Activated T-helper 1 cell treated with anti-CD3 and anti-CD28 coated beads, Interleukin-12 subunit alpha, Interleukin-12 subunit beta, Interleukin-2, Interleukin-4 antibody, amounts not matched to agents 30 ng/mL and 10 ng/mL and 1 ng/mL, durations not matched to agents 14 hours and 24 hours and 36 hours (primary cell): ENCODE measurements at places on chromosomes 5 and 9. TPM values are rescaled to one million over a fixed set of nuclear protein-coding genes. Genes with fewer than 3 reads are reported as not detected.
A peak's percentile ranks its signal among the peaks of the same experiment; 100 is the strongest.

DNA sequence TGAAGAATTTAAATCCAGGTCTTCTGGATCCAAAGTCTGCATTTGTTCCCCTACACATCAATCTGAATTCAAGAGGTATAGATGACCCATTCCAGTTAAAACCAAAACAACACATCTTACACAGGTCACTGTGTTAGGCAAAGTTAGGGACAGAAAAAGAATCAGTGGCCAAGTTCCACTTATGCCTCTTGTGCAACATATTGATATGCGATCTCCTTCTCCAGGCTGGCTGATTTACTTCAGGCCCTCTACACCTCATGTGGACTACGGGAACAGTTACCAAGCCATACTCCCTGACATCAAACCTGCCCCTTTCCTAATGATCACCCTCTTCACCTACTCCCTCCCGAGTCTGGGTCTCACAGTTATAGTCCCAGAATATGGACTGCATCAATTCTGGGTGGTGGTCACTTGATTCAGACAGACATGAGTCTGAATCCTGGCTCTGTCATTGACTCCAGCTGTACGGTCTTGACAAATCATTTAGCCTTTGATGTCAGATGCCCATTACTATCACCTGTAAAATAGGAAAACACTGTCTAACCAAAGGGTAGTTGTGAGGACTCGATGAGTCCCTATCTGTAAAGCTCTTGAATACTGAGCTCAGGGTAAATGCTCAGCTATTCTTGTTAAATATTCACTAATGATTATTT, 26.0 kb downstream of the GOLGA1 start:
- H3K27ac ChIP-seq: no peak overlapping the region
- no peak overlapping the region for H3K4me3 ChIP-seq
- no peaks in the 10 kb centered on the region for H3K27me3 ChIP-seq

DNA sequence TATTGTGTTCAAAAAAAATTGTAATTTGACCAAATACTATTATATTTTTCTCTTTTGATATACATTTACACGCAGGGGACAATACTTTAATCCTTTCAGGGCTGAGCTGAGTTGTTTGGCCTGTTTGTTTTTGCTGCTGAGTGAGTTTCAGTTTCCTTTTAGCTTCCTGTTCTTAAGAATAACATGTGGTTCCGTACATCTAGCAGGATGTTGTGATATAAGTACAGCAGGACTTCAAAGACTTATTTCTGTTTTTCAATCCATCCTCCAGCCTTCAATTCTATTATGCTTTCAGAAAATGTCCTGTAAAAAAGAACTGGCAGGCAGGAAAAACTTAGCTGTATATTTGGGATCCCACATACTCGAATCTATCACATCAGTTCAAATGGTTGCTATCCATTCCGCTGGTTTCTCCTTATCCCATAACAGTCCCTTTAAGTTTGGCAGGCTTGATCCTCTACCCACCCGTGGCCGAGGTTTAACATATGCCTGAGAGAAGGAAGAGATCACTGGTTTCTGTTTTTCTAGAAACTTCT, 1037.3 kb upstream of the ACO1 start:
- H3K4me1 ChIP-seq: peaks cover 37% of the 10 kb centered on the region
- peak overlapping the region; percentile 88 for H3K27ac ChIP-seq
- no peaks in the 10 kb centered on the region for H3K27me3 ChIP-seq
- H3K36me3 ChIP-seq: peaks cover 10% of the 10 kb centered on the region
- peak; percentile 27 for DNase-seq

The ZNF618 gene
- total RNA-seq: 0.07 and 0.16 TPM in 2 replicates

GRCh38 chr9:4296217-4296616, 3.7 kb downstream of the GLIS3 start:
- H3K4me3 ChIP-seq: peak overlapping the region; percentile 95
- DNase-seq: no peak
- peak overlapping the region; percentile 9 for H3K27ac ChIP-seq
- H3K4me1 ChIP-seq: peaks cover 38% of the 10 kb centered on the region
- peaks cover 7% of the 10 kb centered on the region for H3K36me3 ChIP-seq

GRCh38 chr5:61275841-61276240, 56.2 kb upstream of the ZSWIM6 start:
- no peak for DNase-seq
- no peaks in the 10 kb centered on the region for H3K27me3 ChIP-seq
- peaks cover 11% of the 10 kb centered on the region for H3K4me1 ChIP-seq
- H3K36me3 ChIP-seq: no peaks in the 10 kb centered on the region
- peak overlapping the region; percentile 0 for H3K4me3 ChIP-seq

DNA sequence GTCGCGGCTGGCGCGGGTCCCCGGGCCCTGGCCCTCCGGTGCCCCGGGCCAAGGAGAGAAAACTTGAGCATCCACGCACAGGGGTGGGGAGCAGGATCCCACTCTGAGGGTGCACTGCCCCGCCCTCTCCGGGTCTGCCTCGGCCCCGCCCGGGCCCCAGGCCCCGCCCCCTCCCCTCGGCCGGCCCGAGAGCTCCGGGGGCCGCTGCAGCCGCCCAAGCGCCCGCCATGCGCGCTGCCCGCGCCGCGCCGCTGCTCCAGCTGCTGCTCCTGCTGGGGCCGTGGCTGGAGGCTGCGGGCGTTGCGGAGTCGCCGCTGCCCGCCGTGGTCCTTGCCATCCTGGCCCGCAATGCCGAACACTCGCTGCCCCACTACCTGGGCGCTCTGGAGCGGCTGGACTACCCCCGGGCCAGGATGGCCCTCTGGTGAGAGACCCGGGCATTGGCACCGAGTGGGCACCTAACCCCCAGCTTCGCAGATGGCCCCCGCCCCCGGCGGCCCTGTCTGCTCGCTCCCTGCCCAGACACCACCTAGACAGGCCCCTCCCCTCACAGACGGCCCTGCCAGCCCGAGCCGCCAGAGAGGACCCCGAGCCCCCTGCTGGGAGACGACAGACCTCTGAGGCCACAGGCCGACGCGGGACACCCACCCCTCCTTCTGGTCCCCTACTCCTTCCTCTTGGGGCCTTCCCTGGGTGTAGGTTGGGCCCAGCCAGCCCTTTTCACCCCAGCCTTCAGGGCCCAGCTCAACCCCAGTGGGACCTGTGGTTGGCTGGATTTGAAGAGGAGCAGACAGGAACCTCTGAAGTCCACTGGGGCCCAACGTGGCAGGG, at the start of gene CERCAM:
CERCAM (plus strand) TSS at position 207 of the 831 bp plus-strand sequence; CDS start at position 228, 21 bp downstream.
- no peak within 1 kb of the TSS for H3K27ac ChIP-seq
- H3K27me3 ChIP-seq: peaks cover 40% of the 10 kb centered on the region
- peaks cover 16% of the 10 kb centered on the region for H3K4me1 ChIP-seq
- no peaks in the 10 kb centered on the region for H3K36me3 ChIP-seq

- H3K36me3 ChIP-seq: no peaks in the 10 kb centered on the region
- H3K4me3 ChIP-seq: peak overlapping the region; percentile 72
- peaks cover 11% of the 10 kb centered on the region for H3K4me1 ChIP-seq
- DNase-seq: no peak
- H3K27me3 ChIP-seq: peaks cover 2% of the 10 kb centered on the region
Measured at GRCh38 chr9:125829743-125830142, 82.6 kb downstream of the PBX3 start.
